Lung (tissue), 17 donors: ENCODE measurements at places on chromosomes 11 and 22. TPM values are rescaled to one million over a fixed set of nuclear protein-coding genes. Genes with fewer than 3 reads are reported as not detected.

The AQP11 gene
- total RNA-seq, result 0.58 TPM

GRCh38 chr11:30218278-30218677, 12.5 kb upstream of the FSHB start:
- DNase-seq, result no peak

DNA sequence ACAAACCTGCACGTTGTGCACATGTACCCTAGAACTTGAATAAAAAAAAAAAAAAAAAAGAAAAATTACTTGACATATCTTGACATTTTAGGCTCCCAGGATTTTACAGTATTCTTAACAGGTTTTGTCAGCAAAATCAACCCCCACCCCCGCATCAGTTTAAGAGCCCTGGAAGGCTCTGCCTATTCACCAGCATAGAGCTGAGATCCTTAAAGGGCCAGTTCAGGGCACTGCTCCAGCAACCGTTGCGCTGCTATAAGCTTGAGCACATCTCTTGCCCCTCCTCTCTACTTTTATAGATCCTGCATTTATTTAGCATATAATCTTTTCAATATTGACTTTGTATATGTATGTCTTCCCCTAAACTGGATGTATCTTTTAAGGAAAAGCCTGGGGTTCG, 697 bp upstream of the PAFAH1B2 start:
- peak; percentile 52 for DNase-seq

The MMP12 gene
- total RNA-seq, result 16.9 TPM

- peak; percentile 59 for DNase-seq
Observed at GRCh38 chr11:65104628-65105027, 7.0 kb upstream of the TM7SF2 start.

The NAALAD2 gene
- total RNA-seq, result 32.0 TPM

DNA sequence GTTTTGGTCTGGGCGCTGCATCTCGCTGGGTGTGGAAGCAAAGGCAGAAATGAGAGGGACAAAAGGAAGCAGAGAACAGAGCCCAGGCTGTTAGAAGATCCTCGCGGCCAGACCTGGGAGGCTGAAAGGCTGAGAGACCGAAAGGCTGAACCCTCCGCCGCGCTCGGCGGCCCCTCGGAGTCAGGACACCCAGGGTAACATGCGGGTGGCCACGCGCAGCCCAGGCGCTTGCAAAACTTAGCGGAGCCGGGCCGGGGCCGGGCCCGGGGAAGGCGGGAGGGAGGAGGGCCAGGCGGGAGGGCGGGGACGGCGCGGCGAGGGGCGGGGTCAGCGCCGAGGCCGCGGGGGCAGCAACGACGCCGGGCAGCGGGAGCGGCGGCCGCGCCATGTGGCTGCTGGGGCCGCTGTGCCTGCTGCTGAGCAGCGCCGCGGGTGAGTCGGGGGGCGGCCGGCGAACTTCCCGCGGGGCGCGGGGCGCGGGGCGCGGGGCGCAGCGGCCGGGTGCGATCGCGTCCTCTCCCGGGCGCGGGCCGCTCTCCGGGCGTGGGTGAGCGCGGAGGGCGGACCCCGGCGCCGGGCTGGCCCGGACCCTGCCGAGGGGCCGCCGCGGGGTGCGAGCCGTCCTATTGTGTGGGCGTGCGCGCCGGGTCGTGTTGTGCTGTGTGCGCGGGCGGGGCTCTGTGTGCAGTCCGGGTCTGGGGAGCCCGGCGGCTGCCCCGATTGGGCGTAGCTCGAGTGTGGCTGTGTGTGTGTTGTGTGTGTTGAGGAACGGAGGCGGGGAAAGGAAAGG, at the start of gene LDLRAD3:
LDLRAD3 (plus strand) TSS at position 350 of the 790 bp plus-strand sequence; CDS start at position 387, 37 bp downstream.
- DNase-seq, result peak; percentile 89

GRCh38 chr11:118224511-118225188, at the start of gene JAML:
JAML (minus strand) TSS chr11:118225011; CDS start chr11:118214866, 10,145 bp downstream.
- DNase-seq, result no peak

DNA sequence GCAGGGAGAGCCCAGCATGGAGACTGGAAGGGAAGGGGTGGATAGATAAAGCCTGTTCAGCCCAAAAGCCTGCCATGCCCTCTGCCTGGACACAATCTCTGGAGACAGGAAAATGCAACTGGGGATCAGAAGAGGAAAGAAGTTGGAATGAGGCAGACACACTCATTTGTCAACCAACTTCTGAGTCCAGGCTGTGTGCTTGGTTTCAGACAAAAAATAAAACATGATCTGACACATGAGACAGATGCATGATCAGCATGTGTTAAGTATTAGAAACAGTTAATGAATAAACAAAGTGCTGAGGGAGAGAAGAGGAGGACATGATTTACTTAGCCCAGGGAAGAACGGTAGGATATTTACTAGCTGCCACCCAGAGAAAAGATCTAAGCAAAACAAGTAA, 839 bp downstream of the LRRN4CL start:
- DNase-seq, result no peak

GRCh38 chr11:2460540-2461252, 15.9 kb downstream of the KCNQ1 start:
- no peak for DNase-seq

The TLCD5 gene
- total RNA-seq, result 3.7 TPM

DNA sequence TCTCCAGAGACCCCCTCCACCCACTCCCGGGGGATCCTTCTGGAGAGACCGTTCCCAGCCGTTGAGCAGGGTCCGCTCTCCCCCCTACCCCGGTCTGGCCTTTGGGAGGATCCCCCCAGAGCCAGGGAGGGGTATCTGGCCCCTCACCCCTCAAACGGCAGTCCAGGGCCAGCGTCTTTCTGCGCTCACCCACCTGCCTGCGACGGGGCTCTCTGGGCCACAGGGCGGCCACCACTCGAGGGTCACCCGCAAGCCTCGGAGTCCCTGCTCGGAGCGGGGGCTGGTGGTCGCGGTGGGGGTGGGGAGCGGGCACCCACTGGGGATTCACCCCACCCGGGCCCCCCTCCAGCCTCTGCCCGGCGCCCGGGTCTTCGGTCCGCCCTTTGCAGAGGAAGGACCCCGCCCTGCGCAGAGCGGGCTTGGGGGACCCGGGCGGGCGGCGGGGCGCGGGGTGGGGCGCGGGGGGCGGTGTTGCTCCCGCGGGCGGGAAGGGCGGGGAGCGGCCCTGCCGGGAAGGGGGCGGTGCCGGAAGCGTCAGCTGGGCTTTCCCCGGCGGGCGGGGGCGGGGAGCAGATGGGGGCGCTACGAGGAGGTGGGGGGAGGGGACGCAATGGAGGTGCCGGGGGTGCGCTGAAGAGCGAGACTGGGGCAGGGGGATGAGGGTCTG, 16.6 kb downstream of the CRELD2 start:
- peak; percentile 42 for DNase-seq

DNA sequence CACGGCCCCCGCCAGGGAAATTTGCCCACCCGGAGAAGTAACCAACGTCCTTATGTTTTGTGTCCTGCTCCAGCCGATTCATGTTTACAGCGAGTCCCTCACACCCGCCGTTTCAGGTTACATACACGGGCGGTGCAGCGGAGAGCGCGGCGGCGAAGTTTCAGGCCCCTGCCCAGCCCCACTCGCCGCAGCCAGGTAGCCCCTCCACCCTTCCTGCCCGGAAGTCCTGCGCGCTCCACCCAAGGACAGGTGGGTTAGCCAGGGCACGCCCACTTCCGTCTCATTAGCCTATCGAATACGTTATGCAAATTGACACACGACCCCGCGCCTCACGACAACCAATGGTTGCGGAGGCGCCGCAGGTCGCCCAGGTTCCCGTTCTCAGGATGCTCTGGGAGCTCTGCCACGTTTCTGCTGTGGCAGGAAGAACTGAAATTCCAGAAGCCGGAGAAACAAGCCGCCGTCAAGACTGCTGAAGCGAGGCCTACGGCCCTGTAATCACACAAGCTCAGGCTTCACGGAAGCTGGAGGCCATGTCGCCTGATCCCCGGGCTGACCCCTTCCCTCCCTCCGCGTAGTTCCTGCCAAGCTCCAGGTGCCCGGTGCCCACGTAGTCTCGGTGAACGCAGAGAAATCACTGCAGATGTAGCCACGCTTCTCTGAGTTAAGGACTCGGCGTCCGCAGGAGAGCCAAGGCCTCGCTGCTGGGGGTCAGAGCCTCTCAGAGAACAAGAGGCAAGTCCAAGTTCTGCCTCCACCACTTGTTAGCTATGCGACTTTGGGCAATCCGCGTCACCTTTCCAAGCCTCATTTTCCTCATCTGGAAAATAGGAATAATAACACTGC, 22.4 kb upstream of the MYH9 start:
- peak; percentile 95 for DNase-seq

The TRAPPC4 gene
- total RNA-seq, result 71.4 TPM

The KLHL35 gene
- 1.2 TPM for total RNA-seq

The TRIM49 gene
- not detected for total RNA-seq

GRCh38 chr11:36471577-36471976, 38.5 kb downstream of the TRAF6 start:
- DNase-seq, result no peak

The NRGN gene
- 27.2 TPM for total RNA-seq

The NCAM1 gene
- total RNA-seq, result 4.1 TPM

GRCh38 chr11:132921597-132921996, 610.7 kb downstream of the OPCML start:
- DNase-seq, result no peak

DNA sequence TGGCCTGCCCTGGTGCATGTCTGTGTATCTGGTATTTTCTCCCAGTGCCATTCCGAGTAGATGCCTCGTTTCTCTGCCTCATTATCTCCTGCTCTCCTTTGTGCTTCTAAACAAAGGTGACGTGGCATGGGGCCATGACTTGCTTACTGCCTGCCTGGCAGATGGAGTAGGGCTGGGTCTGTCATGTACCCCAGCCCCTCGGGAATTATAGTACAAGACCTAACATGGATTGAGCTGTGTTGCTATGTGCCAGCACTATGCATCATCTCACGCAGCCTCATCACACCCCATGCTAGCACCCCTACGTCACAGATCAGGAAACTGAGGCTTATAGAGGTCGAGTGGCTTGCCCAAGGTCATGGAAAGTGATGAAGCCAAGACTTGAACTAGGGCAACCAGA, 88.1 kb downstream of the GALNT18 start:
- DNase-seq, result no peak

GRCh38 chr11:119742263-119742861, 13.4 kb upstream of the NECTIN1 start:
- peak; percentile 82 for DNase-seq

The CSNK2A3 gene
- total RNA-seq, result 3.7 TPM

DNA sequence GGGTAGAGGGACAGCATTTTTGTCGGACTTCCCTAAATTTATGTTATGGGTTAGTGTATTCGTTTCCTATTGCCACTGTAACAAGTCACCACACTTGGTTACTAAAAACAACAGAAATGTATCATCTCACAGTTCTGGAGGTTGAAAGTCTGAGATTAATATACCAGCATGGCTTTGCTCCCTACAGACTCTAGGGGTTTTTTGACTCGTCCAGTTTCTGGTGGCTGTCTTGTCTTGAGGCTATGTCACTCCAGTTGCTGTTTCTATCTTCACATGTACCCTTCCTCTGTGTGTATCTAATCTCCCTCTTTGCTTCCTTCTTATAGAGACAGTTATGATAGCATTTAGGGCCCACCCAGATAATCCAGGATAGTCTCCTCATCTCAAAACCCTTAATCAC, 9.1 kb upstream of the CCDC179 start:
- DNase-seq, result no peak
